Fibroblast of skin of scalp (primary cell): ENCODE measurements at places on chromosomes 16 and 17.

- no peak for DNase-seq
These were observed 37.1 kb upstream of the BCAS3 start for GRCh38 chr17:60640503-60640902.

- DNase-seq, result no peak
These were observed 102.8 kb upstream of the PLCG2 start for GRCh38 chr16:81676066-81676882.

GRCh38 chr17:76527430-76528111, 9.9 kb downstream of the CYGB start:
- DNase-seq, result peak; percentile 68

DNA sequence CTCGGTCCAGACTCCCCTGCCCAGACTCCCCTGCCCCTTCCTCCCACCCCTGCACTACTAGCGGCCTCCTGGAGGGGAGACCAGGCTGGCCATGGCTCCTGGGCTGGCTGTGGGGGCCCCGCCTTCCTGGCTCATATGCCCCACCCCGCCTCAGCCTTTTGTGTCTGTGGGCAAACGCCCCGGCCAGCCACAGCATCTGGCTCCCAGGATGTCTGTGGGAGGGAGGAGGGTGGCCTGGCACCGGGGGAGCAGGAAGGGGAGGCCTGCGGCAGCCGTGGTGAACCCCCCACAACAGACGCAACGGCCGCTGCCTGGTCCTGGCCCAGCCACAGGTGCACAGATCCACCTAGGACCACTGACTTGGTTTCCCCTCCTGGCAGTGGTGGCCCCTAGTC, 32.9 kb downstream of the BAHCC1 start:
- peak; percentile 55 for DNase-seq

GRCh38 chr17:37212179-37212578, 163.6 kb upstream of the C17orf78 start:
- peak; percentile 18 for DNase-seq

DNA sequence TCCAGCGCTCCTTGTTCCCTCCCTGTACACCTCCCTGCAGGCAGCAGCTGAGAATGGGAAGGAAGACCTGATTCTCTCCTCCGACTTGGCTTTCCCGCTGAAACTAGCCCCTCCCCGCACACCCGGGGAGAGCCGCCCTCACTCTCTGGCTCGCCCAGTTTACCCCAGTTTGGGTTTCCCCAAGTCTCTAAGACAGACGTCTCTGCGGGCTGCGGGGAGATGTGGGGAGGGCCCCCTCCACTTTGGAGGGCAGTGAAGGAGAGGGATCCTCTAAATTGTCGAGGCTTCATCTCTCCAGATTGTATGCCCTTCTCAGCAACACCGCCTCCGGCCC, 797 bp downstream of the GRB7 start:
- no peak for DNase-seq

GRCh38 chr16:27582883-27583282, 32.9 kb downstream of the KATNIP start:
- DNase-seq, result no peak

DNA sequence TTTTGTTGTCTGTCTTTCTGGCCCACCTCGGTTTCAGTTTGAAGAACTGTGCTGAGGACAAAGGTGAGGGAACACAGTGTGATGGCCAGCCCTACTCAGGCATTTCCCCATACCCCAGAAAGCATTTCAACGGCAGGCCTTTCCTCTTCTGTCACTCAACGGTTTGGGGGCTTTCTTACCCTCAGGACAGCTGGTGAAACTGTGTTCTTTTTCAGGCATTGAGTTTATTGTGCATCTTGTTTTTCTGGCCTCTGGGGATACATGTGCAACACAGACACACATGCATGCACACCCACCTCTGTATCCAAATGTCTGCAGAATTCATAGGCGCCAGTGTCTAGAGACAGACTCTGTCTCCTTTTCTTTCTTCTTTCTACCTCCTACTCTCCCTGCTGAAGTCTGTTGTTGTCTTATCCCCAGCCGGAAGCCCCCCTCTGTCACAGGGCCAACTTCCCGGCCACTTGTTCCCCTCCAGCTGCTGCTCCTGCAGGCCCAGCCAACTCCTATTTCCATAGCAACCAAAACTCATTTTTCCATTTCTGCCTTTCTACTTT, 17.0 kb downstream of the CHD9 start:
- DNase-seq, result no peak

DNA sequence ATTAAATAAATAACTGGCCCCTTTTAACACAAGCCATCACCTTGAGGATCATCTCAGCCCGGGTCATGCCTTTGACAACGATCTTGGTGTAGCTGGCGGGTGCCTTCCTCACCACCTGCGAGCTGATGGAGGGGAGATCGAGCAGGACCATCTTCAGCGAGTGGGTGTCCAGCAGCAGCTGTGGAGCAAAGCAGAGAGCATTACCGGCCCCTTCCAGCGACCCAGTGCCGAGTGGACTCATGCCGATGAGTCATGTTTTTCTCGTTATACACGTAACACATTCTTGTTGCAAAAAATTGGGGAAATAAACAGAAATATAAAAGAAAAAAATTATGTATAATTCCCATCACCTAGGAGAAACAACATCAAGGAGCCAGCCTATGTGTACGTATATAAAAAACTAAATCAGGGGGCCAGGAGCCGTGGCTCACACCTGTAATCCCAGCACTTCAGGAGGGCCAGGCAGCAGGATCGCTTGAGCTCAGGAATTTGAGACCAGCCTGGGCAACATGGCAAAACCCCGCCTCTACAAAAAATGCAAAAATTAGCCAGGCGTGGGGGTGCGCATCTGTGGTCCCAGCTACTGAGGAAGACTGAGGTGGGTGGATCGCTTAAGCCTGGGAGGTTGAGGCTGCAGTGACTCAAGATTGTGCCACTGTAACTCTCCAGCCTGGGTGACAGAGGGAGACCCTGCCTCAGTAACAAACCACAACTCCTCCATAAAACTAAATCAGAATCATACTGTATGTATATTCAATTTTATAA, 169.1 kb upstream of the RPH3AL start:
- DNase-seq, result no peak

DNA sequence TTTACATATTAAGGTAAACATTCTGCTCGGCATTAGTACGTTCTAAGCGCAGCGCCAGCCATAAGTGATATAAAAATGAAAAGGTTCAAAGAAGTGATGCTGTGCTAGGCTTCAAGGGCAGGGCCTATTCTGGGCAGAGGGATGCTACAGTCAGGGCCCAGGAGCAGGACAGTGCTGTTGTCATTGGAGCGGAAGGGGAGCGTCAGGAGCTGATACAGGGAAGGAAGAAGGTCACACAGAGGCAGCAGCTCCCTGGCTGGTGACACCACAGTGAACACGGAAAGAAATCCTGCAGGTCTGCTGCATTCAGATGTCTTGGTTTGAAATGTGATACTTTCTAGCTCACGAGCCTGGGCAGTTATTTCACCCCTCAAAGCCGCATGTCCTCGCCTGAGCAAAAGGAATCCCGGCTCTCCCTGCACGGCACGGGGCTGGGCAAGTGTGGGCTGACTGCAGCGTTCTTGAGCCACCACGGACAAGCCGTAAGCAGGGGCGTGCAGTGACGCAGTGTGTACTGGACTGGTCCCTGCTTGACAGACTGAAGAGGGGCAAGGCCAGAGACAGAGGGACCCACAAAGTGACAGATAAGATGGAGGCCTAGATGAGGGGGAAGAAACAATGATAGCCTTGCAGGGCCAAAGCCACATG, 41.1 kb downstream of the ZCCHC14 start:
- no peak for DNase-seq

- DNase-seq, result no peak
These were observed 3.5 kb downstream of the ZFPM1 start for GRCh38 chr16:88456356-88457292.

DNA sequence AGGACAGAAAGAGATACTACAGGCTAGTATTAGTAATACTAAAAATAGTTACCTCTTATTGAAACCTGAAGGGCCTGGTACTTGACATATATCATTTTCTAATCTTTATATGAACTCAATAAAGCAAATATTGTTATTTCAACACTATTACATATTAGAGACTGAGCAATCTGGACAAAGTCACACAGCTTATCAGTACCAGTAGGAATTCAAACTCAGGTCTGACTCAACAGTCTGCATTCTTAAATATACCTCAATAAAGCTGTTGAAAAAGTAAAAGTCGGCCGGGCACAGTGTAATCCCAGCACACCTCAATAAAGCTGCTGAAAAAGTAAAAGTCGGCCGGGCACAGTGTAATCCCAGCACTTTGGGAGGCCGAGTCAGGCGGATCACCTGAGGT, 67.4 kb downstream of the KANSL1 start:
- DNase-seq, result no peak

- DNase-seq, result no peak
These were observed 13.6 kb downstream of the CDRT4 start for GRCh38 chr17:15453782-15454181.

DNA sequence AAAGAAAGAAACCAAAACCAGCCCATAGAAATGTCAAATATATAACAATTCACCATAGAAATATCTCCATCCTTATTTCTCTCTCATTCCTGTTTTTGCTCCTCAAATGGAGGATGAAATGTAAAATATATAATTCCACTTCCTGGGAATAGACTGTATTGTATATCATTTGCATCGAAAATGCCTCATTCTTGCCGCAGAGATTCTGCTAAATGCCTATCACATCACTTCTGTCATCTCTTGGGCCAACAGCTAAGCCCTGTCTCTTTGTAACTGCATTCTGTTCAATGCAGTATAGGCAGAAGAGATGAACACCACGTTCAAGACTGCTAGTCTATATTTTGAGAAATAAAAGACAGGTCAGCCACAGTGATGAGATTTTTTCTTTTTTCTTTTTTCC, 956.3 kb upstream of the SOX9 start:
- no peak for DNase-seq

- peak; percentile 53 for DNase-seq
These were observed 219.2 kb downstream of the RBFOX3 start for GRCh38 chr17:79391376-79392233.

DNA sequence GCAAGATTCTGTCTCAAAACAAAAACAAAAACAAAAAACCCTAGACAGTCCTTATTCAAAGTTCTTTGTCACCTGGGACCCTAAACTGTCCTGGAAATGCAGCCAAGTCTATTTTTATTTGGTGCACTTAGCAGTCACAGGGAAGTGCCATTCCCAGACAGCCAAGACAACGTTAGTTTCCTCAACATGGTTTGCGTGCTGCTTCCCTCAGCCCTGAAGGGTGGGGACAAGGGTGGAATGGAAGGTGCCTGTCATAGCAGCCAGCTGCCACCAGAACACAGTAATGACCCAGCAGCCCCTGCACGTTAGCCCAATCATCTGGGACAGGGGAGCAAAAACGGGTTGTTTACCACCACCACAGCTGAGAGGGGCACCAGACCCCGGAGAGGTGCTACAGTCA, 16.9 kb downstream of the CREBBP start:
- DNase-seq, result no peak

DNA sequence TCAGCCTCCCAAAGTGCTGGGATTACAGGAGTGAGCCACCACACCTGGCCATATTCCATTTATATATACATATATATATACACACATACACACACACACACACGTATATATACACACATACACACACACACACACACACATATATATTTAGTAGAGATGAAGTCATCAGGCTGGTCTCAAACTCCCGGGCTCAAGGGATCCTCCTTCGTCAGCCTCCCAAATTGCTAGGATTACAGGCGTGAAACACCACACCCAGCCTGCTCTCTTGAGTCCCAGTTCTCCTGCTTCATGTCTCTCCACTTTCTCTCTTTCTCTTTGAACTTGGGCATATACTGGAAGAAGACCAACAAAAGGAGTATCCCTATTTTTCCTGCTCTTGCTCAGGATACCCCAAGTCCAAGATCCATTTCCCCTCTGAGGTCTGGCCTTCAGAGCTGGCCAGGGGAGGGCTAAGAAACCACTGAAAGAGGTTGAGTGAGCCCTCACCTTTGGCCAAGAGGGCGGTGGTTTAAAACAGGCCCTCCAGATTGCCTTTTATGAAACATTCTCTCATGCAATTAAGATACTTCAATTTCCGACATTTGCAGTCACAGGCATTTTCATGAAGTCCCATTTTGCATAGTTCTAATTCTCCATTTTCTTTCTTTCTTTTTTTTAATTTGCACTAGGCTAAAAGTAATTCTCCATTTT, 37.9 kb downstream of the CIBAR2 start:
- DNase-seq, result no peak

DNA sequence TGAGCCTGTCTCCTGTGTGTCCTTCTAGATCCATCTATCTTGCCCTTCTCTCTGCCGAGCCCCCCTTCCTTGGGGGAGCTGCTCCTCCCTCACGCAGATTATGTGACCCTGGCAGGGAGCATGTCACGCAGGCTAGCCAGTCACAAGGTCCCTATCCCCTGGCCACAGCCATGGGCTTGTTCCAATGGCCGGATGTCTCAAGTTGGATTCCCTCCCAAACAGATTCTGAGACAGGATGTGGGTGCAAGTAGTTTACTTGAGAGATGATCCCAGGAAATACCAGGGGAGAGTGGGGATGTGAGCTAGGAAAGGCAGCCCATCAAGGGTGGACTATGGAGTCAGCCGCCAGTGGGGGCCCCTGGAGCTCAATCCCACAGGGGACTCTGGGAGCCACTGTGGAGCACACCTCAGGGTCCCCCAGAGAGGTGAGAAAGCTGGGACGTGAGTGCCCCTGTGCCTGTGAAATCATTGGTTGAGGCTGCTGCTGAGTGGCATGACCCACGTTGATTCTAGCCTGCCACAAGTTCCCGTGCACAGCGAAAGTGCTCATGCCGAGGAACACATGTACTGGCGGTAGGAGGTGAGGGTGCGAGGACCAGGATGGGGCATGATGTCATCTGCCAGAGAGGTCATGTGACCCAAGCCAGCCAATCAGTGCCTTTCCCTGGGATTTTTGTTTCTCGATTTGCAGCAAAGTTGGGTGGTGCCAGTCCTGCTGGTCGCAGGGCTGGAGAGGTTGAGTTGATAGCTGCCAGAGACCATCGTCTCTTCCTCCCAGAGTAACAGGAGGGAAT, 6.4 kb upstream of the CRISPLD2 start:
- DNase-seq, result no peak

DNA sequence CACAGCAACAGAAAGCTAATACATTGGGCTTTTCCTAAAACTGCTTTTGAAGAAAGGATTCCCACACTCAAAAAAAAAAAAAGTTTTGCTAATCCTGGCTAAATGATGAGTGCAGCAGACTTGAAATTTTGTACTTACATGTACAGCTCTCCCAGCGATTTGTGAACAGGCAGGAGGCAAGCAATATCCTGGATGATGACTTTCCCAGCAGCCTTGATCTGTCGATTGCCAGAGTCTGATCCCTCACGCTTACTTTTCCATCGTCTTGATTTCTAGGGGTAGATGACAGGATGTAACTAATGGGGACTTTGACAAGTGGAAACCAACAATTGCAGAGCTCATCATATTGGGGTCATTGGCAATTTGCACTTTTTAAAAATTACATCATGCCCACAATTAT, 91.4 kb downstream of the WDR59 start:
- no peak for DNase-seq

GRCh38 chr16:66662445-66663194, 33.9 kb downstream of the CMTM4 start:
- peak; percentile 35 for DNase-seq

DNA sequence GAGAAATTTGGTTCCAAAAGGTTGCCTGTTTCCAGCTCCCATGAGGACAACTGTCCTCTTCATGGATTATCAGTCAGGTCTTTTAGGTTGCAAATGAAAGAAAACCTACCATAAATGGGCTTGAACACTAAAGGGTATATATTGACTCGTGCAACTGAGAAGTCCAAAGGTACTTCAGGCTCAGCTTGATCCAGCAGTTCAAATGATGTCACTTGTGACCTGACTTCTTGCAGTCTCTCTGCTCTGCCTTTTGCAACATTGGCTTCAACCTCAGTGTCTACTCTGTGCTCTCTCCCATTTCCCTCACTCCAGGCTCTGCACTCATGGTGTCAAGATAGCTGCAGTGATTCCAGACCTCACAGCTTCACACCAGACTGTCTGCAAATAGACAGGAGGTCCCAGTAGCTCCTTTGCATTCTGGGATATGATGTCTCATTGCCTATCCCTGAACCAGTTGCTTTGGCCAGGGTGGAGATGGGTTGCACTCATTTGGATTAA, 5.5 kb upstream of the CALB2 start:
- DNase-seq, result no peak
